Right lung (tissue), 10 donors: ENCODE measurements at places on chromosomes 1 and 21.

DNA sequence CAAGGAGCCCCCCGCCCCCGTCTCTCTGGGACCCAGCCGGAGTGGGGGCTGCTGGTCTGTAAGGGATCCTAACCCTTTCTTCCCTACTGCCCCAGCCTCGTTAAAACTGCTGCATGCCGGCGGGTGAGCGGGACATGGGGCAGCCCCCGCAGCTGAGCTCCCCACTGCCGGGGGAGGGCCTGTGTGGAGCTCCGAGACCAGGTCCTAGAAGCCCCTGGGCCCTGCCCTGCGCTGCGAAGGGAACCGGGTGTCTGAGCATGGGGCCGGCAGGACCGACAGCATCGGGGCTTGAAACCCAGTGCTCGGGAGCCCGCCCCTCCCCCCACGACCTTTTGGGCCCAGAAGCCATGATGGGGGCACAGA is 9.2 kb upstream of the COL6A1 start:
- peak; percentile 32 for DNase-seq

DNA sequence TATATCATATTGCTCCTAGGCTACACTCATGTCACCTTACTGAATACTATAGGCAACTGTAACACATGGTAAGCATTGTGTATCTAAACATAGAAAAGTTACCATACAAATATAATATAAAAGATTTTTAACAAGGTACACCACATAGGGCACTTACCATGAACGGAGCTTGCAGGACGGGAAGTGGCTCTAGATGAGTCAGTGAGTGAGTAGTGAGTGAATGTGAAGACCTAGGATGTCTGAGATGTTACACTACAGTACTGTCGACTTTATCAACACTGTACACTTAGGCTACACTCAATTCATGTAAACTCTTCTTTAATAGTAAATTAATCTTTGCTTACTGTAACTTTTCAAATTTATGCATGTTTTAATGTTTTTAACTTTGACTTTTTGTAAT is 81.0 kb upstream of the PLD5 start:
- no peak for DNase-seq

DNA sequence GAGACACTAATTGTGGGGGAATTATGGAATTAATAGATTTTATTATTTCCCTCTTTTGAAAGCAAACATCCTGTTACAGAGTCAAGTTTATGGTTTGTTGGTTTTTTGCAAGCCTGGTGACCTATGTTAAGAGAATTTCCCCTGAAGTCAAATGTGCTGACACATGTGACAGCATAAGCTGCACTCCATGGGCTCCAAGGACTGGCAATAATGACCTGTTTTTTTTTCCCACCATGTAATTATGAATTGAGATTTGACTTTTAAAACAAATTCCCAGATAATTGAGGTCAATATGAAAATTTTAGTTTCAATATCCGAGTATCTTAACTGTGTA is 242.5 kb upstream of the SGIP1 start:
- DNase-seq = no peak

- no peak for DNase-seq
Measured at GRCh38 chr1:25009671-25010262, 79.7 kb upstream of the RUNX3 start.

- DNase-seq = no peak
Measured at GRCh38 chr1:232300466-232300865, 329.5 kb downstream of the SIPA1L2 start.

DNA sequence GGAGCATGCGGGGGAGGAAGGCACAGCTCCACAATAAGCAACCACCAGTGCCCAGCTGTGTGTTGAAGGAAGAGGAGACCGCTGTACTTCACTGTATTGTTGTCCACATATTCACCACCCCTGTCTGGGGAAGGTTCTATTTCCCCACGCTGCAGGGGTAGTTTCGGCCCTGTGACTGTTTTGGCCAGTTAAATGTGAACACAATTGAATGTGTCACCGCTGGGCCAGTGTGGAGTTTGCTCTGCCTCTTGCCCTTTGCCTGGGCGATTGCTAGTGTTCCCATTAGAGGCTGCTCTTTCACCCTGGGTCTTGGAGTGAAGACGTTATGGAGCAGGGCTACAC is 32.6 kb downstream of the UBE4B start:
- DNase-seq = no peak

DNA sequence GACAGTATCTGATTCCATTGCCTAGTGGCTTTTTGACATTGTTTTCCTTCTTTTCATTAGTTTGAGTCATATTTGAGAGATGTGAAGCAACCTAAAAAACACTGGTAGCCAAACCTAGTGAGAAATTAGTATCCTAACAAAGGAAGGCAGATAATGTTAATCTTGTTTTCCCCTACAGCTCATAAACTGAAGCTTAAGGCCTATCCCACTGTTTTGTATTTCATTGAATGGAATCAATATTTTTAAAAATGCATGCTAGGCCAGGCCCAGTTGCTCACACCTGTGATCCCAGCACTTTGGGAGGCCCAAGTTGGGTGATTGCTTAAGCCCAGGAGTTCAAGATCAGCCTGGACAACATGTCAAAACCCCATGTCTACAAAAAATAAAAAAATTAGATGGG is 1.2 kb downstream of the CR1L start:
- no peak for DNase-seq

DNA sequence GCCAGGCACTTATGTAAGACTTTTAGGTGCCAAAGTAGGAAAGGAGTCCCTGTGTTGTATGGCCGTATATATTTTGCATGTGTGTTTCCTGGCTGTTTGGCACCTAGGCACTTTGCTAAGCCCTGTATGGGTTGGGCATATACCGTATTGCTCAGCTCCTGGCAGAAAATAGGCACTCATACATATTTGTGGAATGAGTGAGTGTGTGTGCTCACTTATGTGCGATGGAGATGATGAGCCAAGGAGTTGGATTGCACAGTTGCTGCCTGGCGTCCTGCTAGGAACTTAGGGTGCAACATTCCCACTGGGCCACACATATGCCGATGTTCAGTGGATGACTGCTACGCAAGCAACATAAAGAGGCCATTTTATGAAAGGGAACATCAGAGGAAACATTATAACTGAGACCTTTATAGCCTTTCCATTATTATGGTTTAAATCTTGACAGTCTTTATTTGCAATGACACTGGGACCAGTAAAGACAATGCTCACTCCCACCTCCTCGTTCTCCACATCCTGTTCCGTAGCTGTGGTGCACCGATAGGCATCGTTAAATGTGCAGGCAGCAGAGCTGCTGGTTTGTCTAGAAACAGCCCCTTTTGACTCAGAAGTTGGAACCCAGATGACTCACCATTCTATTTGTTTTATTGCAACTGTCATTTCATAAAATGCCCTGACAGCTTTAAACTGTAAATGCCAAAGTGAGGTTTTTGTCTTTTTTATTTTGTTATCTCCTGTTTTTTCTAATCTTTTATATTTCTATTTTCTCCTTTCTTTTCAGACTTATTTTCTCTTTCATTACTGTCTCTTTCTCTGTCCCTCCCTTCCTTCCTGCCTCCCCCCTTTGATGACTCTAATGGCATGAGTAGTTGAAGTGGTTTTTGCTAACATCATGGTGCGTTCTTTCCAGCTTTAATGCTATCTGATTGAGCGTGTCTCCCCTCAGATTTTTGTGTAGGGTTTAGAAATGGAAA is 36.1 kb downstream of the PEX14 start:
- no peak for DNase-seq

- no peak for DNase-seq
Measured at GRCh38 chr1:204299814-204300365, 59.8 kb downstream of the PLEKHA6 start.

DNA sequence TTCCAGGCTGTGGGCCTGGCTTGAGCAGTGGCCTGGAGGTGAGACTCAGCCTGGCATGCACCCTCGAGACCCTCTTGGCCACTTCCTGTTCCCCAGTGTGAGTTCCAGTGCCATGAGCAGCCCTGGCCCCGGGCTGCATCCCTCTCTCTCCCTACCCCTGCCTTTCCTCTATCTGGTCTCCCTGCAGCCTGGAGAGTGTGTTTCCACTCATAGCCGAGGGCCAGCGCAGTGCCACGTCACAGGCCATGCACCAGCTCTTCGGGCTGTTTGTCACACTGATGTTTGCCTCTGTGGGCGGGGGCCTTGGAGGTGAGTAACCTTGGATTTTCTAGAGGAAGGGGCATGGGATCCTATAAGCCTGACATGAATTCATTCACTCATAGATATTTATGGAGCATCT is 13.6 kb downstream of the RHBG start:
- DNase-seq = no peak

GRCh38 chr21:38286739-38287471 is 30.1 kb downstream of the KCNJ15 start:
- no peak for DNase-seq

GRCh38 chr1:53286955-53287354 is 40.9 kb downstream of the LRP8 start:
- no peak for DNase-seq

- DNase-seq = no peak
Measured at GRCh38 chr1:9689011-9689706, 37.6 kb downstream of the PIK3CD start.

DNA sequence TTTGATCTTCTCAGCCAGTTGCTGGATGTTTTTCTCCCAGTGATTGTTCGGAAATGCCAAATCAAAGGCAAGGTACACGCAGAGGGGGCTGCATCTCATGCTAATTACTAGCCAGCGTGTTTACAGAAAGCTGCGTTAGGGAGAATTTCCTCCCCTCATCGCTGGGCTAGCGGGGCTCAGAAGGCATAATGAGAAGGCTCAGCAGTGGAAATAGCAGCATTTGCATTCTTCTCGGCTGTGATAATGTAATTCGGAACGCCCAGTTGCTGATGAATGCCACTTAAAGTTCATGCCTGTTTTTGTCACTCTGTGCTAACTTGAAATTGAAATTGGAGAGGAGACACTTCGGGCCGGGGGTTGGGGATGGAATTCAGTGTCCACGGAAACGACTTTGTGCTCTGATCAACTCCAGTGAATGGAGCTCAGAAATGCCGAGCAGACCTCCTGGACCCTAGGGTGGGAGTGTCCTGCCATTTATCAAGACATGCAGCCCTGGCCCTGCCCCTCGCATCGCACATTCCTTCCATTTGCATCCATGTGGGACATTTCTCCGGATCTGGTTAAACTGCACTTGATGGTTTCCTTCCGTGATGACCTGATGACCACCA is 313.4 kb upstream of the C1orf174 start:
- DNase-seq = no peak

DNA sequence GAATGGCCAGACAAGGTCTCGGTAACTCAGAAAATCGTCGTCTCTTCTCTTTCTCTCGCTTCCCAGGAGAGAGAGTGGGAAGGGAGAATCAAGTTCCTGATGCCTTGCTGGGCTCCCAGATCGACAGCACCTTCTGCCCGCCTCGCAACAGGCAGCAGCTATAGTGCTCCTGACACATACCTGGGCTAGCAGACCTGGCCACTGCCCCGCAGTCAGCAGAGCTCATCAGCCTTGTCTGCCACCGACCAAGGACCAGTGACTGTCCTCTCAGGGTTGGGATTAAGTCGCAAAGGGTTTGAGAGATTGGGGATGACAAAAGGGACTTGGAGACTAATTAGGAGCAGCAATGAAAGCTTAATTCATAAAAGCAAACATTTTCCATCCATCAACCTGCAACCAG is 4.1 kb downstream of the RUNX3 start:
- DNase-seq = no peak

DNA sequence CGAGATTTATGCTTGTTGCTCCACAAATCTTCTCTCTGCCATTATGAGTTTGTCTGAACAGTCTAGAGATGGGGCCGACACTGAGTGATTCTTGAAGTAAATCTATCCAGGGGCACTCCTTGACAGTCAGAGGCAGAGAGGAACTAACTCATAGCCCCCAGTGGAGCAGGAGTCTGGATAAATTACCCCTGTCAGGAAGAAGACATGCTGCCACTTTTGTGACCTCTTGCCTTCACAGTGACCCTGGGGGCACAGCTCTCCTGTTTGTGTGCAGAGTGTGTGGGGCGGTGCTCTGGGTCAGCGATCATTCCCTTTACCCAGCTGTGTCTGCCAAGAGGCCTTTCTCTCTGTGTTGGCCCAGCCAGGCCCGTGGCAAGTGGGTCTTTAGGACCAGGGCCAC is 29.5 kb downstream of the PEX14 start:
- no peak for DNase-seq

DNA sequence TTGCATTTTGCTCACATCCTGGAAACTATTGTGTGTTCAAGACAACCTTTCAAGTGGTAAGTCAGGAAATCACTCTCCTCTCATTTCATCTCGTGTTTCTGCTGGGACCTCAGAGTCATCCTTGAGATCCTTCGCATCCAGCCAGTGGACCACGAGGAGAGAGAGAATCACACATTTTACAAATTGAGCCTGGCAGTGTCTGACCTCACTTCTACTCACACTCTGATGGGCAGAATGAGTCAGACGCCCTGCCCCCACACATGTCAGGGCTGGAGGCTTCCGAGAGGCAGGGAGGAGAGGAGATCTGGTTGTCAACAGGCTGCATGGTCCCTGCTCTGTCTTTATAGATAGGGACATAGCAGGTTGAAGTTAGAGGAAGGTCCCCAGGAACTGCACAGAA is 509.7 kb downstream of the AJAP1 start:
- no peak for DNase-seq

- no peak for DNase-seq
Measured at GRCh38 chr1:1759456-1760344, 18.6 kb downstream of the NADK start.

GRCh38 chr21:45478115-45478801 is 64.0 kb downstream of the SLC19A1 start:
- DNase-seq = peak; percentile 37

DNA sequence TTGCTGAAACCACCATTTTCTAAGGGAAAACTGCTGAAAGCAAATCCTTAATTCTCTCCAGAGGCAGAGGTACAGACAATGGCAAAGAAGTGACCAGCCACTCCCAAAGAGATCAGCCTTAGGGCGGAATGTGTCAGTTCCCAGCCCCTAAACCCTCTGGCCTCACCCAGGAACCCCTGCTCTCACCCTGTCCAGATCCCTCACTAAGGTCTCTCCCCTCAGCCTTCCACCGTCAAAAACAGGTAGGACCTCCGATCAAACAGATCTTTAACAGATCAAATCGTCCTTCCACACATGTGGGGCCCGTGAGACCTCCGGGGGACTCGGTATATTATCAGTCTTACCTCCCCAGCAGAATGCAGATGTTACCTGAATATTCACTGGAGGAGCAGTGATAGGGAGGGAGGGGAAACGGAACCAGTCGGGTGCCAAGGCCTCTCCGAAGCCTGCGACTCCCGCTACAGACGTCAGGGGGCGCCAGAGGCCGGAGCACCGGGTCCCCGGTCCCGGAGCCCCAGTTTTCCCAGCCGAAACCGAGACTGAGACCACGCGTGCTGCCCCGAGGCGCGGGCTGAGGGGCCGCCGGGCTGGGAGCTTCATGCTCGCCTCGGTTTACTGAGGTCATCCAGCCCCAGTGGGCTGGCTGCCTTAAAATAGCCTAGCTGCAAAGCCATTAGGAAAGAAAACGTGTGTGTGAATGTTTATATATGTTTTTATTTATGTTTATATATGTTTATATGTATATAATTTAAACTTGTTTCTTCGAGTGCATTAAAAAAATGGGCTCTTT is 23.6 kb downstream of the GPA33 start:
- DNase-seq = peak; percentile 68

- no peak for DNase-seq
Measured at GRCh38 chr1:74508449-74508848, 4.0 kb downstream of the LRRC53 start.

- DNase-seq = peak; percentile 64
Measured at GRCh38 chr1:153510984-153511410, 24.8 kb downstream of the S100A6 start.

GRCh38 chr1:14597343-14598006 is 1.0 kb upstream of the KAZN start:
- peak; percentile 38 for DNase-seq

GRCh38 chr1:178796013-178796412 is 71.0 kb downstream of the RALGPS2 start:
- DNase-seq = no peak
